Upper lobe of left lung (tissue), 6 donors: ENCODE measurements at places on chromosomes 11 and 22. TPM values are rescaled to one million over a fixed set of nuclear protein-coding genes. Genes with fewer than 3 reads are reported as not detected.

OR4C46 gene
- not detected for total RNA-seq

ENTHD1 gene
- not detected for total RNA-seq

GGTLC3 gene
- total RNA-seq = 6.1 TPM

SART1 gene
- 201 TPM for total RNA-seq

LRRC55 gene
- not detected for total RNA-seq

CDHR5 gene
- not detected for total RNA-seq

DNA sequence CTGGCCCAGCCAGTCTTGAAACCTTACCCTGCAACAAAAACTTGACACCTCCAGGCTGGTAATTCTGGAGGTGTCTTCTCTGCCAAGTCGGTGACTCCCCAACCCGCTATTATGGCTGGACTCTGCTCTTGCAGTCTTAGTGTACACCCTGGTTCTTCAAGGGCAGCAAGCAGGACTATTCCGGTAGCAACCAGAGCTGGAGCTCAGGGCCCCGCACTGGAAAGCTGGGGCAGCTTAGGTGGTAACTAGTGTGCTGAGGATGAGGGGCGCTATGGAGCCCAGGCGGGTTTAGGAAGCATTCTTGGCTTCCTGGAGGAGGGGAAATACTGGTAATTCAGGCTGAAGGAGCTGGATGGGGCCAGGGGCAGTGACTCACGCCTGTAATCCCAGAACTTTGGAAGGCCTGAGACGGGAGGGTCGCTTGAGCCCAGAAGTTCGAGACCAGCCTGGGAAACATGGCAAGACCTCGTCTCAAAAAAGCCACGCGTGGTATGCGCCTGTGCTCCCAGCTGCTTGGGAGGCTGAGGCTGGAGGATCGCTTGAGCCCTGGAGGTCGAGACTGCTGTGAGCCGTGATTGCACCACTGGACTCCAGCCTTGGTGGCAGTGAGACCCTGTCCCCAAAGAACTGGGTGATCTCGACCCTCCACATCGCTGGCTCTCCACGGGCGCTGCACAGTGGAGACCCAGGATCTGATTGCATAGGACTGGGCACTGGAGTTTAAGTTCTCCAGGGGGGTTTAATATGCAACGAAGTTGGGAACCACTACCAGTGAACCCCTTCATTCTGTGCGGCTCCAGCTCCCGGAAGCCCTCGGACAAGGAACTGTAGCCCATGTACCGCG lies 10.6 kb upstream of the AIFM3 start:
- peak; percentile 52 for DNase-seq

- no peak for DNase-seq
These were observed 645.7 kb upstream of the TENM4 start for GRCh38 chr11:80086496-80087055.

GRCh38 chr22:41561335-41561734 lies 525 bp downstream of the CSDC2 start:
- DNase-seq = no peak

DNA sequence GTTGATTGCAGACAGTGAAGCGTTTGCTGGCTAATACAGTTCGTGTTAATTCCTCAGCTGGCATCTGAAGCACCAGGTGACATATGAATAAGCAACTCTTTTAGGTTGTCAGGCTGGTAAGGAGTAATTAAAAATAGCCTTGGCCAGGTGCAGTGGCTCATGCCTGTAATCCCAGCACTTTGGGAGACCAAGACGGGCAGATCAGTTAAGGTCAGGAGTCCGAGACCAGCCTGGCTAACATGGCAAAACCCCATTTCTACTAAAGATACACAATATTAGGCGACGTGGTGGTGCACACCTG lies 74.9 kb downstream of the CECR2 start:
- no peak for DNase-seq

- DNase-seq = no peak
These were observed 54.9 kb downstream of the MPPED1 start for GRCh38 chr22:43466710-43467109.

DNA sequence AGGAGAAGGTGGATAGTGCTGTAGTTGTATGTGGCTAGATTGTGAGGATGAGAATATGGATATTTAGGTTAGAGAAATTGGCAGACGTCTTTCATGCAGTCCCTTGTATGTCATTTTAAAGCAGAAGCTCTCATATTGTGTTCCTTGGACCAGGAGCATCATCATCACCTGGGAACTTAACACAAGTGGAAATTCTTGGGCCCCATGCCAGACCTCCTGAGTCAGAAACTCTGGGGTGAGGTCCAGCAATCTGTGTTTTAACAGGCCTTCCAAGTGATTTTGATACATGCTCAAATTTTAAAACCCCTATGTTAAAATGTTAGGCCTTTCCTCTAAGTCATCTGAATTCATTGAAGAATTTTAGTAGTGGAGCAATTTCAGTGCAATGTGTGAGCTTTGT lies 34.8 kb downstream of the JHY start:
- peak; percentile 77 for DNase-seq
